Left renal pelvis (tissue), 4 donors: ENCODE measurements at places on chromosomes 12 and 14.

DNA sequence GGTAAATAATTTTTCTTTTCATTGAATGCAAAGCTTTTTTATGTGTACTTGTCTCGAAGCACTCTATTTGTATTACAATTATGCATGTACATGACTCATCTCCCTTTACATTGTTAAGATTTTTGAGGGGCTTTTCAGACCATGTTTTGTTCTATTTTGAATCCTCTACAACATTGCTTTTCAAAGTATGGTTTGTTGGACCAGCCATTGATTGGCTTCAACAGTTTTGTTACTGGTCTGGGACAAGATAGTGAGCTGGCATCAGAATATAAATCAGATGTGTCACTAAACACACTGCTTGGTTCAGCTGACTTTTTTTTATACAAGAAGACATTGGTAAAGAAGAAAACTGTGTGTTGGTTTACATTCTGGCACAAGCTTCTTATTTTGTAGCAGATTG lies 122.3 kb downstream of the MON2 start:
- no peak for DNase-seq

DNA sequence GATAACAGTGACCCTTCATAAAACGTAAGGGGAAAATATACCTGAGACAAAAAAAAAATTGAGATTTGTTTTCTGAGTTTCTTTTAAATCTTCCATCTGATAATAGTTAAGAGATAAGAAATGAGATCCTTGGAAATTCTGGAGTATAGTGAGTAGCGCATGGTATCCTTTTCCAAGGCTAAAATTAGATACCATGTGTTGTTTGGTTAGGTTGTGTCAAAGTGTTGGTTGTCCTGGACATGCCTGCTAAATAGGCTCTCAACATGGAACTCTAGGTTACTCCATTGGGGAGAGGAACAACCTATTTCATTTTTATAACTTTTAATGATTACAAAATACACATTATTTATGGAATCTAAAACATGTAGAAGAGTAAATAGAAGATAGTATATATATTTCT lies 14.8 kb downstream of the PYGL start:
- DNase-seq: no peak

- DNase-seq: peak; percentile 10
These were observed 295.2 kb upstream of the SRRM4 start for GRCh38 chr12:118685983-118686607.

DNA sequence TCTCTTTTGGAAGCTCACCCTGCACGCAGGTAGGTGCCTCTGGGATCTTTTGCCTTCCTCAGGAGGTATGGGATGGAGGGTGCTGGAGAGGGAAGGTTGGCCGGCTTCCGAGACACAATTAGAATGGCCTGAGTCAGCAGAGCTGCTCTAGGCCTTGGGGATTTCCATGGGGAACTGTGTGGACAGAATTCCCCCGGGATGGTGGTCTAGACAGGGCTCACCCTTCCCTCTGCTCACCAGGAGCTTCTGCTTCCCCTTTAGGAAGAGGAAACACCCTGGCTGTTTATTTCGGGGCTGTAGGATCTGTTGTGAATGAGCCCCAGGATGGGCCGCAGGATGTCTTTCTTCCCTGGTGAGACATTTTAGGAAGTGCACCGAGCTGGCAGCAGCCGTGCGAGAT lies 43.7 kb upstream of the TMED10 start:
- no peak for DNase-seq

GRCh38 chr14:90900476-90901083 lies 84.3 kb upstream of the TTC7B start:
- DNase-seq: no peak

GRCh38 chr12:126545411-126545810 lies 1480.2 kb downstream of the AACS start:
- DNase-seq: no peak
